Activated T-cell treated with anti-CD3 and anti-CD28 coated beads, Interleukin-2, amount 50 U/mL, for 72 hours (primary cell): ENCODE measurements at places on chromosomes 3 and 15. TPM values are rescaled to one million over a fixed set of nuclear protein-coding genes. Genes with fewer than 3 reads are reported as not detected.

RABL3 gene
- total RNA-seq: 25.9 TPM

FBXW12 gene
- not detected for total RNA-seq

RASGRF1 gene
- not detected for total RNA-seq

PDZRN3 gene
- total RNA-seq: not detected

BMF gene
- total RNA-seq: 23.7 TPM

CXCR6 gene
- 2.0 TPM for total RNA-seq

MKRN3 gene
- total RNA-seq: 2.1 TPM

EFCAB12 gene
- 1.0 TPM for total RNA-seq
